Karpas-422 (cell line): ENCODE measurements at places on chromosomes 5 and 9. TPM values are rescaled to one million over a fixed set of nuclear protein-coding genes. Genes with fewer than 3 reads are reported as not detected.

HMMR gene
- 37.6 and 80.5 TPM in 2 replicates for total RNA-seq

GRCh38 chr5:33433303-33434240 is 7.2 kb upstream of the TARS1 start:
- no peak for DNase-seq

GRCh38 chr9:121439711-121440664 is 59.7 kb downstream of the GGTA1 start:
- DNase-seq: no peak

DNA sequence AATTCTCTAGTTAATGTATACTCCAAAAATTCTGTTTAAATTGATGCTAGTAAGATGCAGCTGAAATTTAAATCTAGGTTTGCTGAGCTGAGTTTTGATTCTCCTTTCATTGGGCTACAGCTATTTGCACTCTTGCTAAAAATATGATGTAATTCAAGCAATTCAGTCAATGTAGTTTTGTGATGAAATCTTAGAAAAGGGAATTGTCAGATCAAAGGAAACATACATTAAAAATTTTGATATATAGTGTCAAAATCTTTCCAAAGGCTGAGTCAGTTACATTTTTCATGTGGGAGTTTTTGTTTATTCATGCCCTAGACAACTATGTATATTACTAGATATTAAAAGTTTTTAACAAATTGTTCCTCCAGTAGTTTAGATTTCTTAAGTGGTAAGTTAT is 334.9 kb upstream of the DAB2 start:
- no peak for DNase-seq

GRCh38 chr9:137814436-137814835 is 63.1 kb upstream of the CACNA1B start:
- no peak for DNase-seq
